ENCODE measurements at places on chromosomes 2 and 18.

GRCh38 chr2:151943461-151943860 lies 115.2 kb upstream of the ARL5A start:
- no peak for DNase-seq

GRCh38 chr2:45699032-45699658 lies 47.7 kb downstream of the PRKCE start:
- peak; percentile 14 for DNase-seq

- peak; percentile 13 for DNase-seq
Observed at GRCh38 chr2:217071416-217071815, 211.6 kb upstream of the TNP1 start.

GRCh38 chr2:61898810-61899209 lies 6.7 kb upstream of the COMMD1 start:
- no peak for DNase-seq

DNA sequence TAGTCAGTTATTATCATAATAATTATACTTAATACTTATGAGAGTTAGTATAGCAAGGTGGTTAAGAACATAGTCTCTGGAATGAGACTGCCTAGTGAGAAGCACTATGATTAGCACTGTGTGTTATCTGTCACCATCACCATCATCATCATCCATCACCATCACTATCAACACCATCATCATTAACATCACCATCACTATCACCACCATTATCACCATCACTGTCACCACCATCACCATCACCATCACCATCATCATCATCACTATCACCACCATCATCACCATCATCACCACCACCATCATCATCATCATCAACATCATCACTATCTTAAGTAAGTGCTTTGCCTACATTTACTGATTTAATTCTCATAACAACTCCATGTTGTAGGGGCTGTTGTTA lies 39.6 kb downstream of the SRSF7 start:
- no peak for DNase-seq

DNA sequence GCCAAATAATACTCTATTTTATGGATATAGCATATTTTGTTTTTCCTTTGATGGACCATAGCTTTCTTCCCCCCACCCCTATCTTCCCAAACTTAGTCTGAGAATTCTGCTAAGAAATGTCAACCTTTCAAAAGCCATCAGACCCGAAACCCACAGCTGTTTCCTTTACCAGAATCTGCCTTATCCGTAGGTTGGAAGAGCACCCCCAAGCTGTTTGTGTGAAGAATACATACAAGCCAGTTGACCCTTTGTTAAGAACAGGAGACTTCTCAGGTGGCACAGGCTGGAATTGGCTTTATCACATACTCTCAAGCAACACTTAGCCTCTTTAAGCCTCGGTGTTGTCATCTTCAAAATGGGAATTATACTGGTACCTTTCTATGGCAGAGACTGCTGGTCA lies 135.1 kb downstream of the ACTR3 start:
- DNase-seq: no peak

- DNase-seq: peak; percentile 18
Observed at GRCh38 chr2:109030870-109031475, 42.0 kb upstream of the EDAR start.

DNA sequence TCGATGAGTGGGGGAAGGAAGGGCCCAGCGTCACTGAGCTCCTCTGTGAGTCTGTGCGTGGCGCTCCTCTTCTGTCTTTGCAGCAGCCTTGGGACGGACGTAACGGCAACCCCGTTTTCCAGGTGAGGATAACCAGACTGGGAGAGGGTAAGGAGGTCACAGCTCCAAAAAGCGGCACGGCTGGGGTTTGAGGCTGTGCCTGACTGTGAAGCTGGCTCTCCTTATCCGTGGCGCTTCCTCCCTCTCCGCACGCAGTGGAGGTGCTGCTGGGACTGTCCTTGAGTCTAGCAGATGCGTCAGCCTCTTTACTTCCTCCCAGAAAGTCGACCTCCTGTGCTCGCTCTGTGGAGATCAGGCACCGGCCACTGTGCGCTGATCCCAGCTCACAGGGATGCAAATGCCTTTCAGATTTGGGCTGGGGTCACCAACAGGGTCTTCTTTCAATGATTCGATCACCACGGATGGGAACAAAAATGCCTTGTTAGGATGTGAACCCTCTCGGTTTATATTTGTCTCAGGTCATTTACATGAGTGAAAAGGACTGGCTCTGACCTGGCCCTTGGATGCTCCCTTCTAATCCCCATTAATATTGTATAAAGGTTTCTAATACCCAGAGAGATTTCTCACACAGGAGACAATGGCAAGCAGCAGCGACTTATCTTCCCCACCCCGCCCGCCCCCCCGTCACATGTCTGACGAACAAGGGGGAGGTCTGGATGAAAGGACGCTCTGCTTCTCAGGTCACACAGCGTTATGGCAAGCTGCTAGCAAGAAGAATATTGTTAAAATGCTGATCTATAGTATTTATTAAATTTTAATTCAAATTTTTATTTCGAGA lies 30.1 kb upstream of the E2F6 start:
- DNase-seq: peak; percentile 7

- no peak for DNase-seq
Observed at GRCh38 chr2:157259386-157259785, 1.9 kb downstream of the GALNT5 start.

DNA sequence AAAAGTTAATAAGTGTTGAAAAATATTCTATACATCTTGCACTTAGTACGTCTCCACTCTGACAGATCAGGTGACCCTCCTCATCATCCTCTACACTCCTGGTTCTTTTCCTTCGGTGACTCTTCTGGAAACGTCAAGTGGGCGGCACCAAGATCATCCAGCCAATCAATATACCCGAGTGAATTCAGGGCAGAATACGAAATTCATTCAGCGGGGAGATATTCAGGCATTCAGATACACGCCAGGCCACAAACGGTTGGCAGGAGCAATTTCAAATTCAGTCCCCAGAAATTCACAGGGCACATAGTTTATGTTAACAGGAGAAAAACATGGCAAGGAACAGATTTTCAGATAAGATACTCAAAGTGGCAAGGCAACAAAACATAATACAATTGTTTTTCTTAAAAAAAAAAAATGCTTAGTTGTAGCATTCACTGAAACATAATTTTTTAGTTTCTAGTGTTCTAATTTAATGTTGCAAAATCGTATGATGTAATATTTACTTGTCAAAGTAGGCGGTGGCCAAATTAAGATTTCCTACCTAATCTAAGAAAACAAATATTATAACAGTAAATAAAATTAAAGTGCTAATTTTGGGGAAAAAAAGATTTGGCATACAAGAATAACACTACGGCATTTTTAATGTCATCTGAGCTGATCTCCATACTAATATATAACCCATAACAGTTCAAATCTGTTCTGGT lies 4.2 kb downstream of the CLK1 start:
- no peak for DNase-seq

DNA sequence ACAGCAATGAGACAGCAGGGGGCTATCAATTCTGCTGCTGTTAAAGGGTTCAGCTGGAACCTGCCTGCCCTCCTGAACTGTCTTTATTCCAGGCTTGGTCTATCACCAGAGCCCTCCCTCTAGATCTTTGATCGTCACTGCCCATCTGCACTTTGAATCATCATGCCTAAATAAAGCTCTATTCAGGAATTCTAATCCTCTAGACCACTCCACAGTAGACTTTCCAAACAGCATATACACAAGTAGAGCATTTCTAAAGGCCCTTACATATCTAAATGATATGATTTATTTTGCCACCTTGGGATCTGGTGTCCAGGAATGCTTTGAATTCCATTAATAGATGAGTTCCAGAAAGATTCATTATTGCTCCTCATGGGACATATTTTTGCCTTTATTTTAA lies 542.1 kb upstream of the SYT4 start:
- no peak for DNase-seq

GRCh38 chr18:64659196-64659595 lies 510.3 kb upstream of the LINC00305 start:
- no peak for DNase-seq

GRCh38 chr2:96967961-96968360 lies 18.4 kb downstream of the FAM178B start:
- no peak for DNase-seq

GRCh38 chr2:158926478-158926948 lies 41.9 kb upstream of the TANC1 start:
- DNase-seq: no peak
